Camera-type eye (tissue), 1 donor: ENCODE measurements at places on chromosomes 6 and 20. TPM values are rescaled to one million over a fixed set of nuclear protein-coding genes. Genes with fewer than 3 reads are reported as not detected.

Gene GJA1
- 209 TPM for total RNA-seq

Gene CYP39A1
- total RNA-seq: 18.6 TPM

Gene TTBK1
- 4.6 TPM for total RNA-seq

Gene NNAT
- total RNA-seq: 237 TPM

Gene POPDC3
- total RNA-seq: 5.4 TPM

Gene MEP1A
- total RNA-seq: not detected

Gene PROKR2
- total RNA-seq: not detected

Gene SLC22A16
- 0.82 TPM for total RNA-seq

Gene SEL1L2
- total RNA-seq: 0.60 TPM

Gene TRIM15
- total RNA-seq: not detected

Gene NCOA6
- 30.0 TPM for total RNA-seq

Gene KHDC1L
- total RNA-seq: 1.0 TPM

Gene RFX6
- not detected for total RNA-seq

Gene AP5S1
- 18.4 TPM for total RNA-seq
